Mesenteric fat pad (tissue), 1 donor: ENCODE measurements at places on chromosomes 1 and 21. TPM values are rescaled to one million over a fixed set of nuclear protein-coding genes. Genes with fewer than 3 reads are reported as not detected.

RIPPLY3 gene
- total RNA-seq, result not detected

KDM5B gene
- total RNA-seq, result 33.4 TPM

HSF2BP gene
- 0.26 TPM for total RNA-seq

DNALI1 gene
- total RNA-seq, result 3.1 TPM

HEYL gene
- total RNA-seq, result 9.4 TPM

LDLRAD1 gene
- not detected for total RNA-seq

PTPRU gene
- 17.2 TPM for total RNA-seq

OR2T11 gene
- total RNA-seq, result not detected
